ENCODE measurements at places on chromosomes 11 and 22.

- no peak for DNase-seq
Observed at GRCh38 chr22:22074634-22075381, 92.2 kb upstream of the TOP3B start.

GRCh38 chr11:17252704-17253103 lies 23.8 kb upstream of the NUCB2 start:
- DNase-seq: no peak

DNA sequence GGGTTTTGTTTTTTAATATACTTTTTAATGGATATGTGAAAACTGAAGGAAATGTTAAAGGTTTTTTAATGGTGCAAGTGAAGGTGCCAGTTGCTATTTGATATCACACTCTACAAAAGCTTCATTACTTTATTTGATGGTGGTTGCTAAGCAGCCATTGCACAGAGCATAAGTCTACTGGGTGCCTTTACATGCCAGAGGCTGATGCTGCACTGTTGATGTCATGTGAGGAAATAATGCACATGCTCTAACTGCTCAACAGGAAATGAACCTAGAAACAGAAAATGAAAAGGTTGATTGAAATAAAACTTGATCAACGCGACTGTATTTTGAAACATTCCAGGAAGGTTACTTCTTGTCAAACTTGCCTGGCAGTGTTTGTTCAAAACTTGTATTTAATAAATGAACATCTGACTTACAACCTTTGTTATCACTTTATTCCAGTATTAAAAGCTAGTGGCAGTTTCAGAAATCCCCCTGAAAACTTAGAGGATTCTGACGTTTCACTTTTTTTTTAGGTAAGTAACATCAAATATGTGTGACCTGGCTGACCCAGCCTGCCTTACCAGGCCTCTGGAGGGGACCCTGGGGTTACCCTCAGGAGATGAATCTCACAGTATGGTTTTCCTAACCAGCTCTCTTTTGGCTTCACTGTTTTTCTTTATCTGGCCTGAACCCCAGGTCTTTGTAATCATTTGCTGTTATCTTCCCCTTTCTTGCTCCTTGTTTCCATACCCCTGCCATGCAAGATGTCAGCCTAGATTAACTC lies 2.4 kb upstream of the ATP5MG start:
- DNase-seq: peak; percentile 42

- no peak for DNase-seq
Observed at GRCh38 chr22:38222797-38223119, 21.0 kb downstream of the MAFF start.

GRCh38 chr11:75233754-75234172 lies 6.8 kb upstream of the TPBGL start:
- peak; percentile 13 for DNase-seq

- DNase-seq: no peak
Observed at GRCh38 chr22:28440592-28441390, 238.8 kb downstream of the TTC28 start.

- DNase-seq: no peak
Observed at GRCh38 chr11:47050284-47050683, 113.7 kb downstream of the CSTPP1 start.

- DNase-seq: no peak
Observed at GRCh38 chr11:34316347-34317035, 41.3 kb downstream of the ABTB2 start.

DNA sequence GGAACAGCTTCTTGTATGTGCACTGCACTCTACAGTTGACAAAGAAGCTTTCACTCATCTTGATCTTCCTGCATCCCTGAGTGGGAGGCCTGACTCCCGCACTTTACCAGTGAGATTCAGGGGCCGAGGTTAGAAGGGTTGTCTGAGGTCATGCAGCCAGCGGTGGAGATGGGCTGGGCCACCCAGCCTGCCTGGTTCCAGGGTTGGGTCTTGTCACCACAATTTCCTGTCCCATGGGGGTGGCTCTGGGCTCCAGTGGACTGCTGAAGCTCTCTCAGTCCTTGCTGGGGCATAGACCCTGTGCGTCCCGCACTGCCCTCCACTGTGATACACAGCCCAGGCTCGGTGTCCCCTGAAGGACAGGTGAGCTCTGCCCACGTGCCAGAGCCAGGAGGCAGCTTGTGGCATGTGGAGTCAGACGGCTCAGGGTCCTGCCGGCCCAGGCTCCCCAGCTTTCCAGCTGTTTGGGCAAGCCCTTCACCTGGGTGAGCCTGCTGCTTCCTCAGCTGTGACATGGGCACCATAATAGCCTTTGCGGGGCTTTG lies 6.9 kb upstream of the MYO7A start:
- no peak for DNase-seq

GRCh38 chr11:57645689-57646085 lies 4.0 kb downstream of the YPEL4 start:
- DNase-seq: no peak

GRCh38 chr11:83827940-83828554 lies 541.9 kb upstream of the CCDC90B start:
- no peak for DNase-seq

GRCh38 chr11:41486424-41486823 lies 27.0 kb upstream of the LRRC4C start:
- DNase-seq: no peak

DNA sequence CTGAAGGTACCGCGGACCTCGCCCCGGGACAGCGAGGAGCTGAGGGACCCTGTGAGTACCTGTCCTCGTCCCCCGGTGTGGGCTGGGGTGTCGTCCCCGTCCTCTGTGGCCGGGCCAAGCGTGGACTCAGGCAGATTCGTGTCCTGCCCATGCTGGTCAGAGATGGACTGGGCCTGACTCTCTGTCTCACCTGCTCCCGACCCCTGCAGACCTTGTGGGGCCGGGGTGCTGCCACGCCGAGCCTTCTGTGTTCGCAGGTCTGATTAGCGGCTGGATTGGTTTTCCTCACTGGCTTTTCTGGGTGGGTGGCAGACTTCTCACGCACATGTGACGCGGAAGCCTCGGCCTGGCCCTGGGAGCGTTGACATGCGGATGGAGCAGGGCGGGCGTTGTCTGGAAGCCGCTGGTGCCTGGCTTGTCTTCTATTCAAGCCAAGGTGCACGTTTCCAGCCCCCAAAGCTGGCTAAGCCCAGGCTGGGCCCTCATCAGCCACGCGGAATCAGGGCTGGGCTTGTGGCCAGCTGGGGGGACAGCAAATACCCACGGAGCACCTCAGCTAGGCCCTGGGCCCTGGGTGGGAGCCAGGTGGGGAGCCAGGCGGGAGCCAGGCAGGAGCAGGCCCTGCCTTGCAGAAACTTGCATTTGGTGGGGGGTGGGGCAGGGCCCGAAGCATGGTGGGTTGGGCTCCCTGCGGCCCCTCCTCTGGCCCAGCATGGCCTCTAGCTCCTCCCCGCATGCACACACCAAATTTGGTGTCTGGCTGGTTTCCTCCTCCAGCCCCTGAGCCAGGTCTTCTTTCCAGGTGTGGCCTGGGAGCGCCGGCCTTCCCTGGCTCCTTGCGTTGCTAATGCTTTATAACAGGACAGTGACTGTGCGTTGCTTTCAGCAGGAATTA lies 7.0 kb downstream of the GRAMD4 start:
- no peak for DNase-seq

GRCh38 chr22:29128891-29129807 lies 56.3 kb downstream of the KREMEN1 start:
- no peak for DNase-seq

- no peak for DNase-seq
Observed at GRCh38 chr22:45285263-45286058, 712 bp downstream of the UPK3A start.

DNA sequence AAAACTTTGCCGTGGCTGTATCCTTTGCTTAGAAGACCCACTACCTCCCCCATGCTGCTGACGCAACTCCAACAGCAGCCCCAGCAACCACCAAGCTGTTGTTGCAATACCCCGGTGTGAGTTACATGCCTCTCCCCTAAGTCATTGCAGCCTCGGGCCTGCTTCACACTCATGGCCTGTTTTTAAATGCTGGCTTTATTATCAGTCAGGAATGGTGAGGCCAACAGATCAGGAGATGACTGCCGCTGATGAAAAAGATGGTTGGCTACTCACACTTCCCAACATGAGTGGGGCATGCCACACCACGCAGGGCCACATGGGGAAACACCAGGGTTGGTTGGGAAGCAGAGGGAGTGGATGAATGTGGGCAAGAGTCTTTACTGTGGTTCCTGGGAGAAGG lies 171.5 kb upstream of the SYT13 start:
- no peak for DNase-seq

DNA sequence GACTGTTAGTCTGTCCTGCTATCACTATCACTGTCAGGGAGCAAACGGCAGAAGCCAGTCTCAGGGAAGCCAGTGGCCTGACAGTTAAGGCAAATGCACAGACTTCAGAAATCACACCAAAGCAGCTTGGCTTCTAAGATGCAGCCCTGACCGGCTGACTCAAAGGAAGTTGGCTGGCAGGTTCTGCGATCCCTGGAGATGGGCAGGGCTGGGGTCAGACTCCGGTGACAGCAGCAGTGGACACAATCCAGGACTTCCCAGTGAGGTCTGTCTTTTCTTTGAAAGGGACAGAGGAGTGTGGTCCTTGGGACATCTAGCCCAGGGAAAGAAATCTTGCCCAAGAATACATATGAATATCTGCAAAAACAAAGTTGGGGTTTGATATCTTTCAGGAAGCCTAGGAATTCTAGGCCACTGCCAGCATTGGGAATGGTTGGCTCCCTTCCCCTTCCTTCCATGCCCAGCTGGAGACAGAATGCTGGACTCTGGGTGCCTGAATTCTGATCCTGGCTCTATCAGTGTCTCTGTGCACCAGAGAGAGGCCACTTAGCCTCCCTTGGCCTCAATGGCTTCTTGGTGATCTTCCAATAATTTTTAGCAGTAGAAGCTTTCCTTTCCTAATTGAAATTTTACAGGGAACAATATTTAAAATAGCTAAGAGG lies 108.9 kb downstream of the KIRREL3 start:
- no peak for DNase-seq

DNA sequence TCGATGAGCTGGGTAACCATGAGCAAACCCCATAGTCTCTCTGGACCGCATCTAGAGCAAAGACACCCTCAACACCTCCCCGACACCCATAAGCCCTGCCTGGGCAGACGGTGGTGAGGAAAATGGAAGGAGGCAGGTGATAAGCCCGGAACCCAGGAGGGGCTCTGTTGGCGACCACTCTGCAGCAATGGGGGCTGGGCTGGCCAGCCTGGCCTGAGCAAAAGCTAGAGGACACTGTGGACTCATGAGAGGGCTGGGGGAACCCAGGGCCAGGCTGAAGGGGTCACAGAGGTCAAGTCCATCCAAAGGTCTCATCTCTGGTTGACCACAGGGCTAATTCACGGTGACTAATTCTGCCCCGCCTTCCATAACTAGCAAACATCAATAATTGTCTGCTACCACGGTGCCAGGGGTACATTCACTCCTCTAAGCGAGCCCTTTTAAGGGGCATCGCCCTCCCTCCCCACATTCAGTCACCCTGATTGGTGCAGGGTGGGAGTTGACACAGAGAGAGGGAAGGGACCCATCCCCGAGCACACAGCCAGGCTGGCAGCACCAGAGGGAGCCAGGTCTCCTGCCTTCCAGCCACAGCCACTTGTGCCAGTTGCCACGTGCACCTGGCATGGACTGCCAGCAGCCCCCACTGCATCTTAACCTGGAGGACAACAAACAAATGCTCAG lies 4.0 kb downstream of the PYGM start:
- DNase-seq: no peak

DNA sequence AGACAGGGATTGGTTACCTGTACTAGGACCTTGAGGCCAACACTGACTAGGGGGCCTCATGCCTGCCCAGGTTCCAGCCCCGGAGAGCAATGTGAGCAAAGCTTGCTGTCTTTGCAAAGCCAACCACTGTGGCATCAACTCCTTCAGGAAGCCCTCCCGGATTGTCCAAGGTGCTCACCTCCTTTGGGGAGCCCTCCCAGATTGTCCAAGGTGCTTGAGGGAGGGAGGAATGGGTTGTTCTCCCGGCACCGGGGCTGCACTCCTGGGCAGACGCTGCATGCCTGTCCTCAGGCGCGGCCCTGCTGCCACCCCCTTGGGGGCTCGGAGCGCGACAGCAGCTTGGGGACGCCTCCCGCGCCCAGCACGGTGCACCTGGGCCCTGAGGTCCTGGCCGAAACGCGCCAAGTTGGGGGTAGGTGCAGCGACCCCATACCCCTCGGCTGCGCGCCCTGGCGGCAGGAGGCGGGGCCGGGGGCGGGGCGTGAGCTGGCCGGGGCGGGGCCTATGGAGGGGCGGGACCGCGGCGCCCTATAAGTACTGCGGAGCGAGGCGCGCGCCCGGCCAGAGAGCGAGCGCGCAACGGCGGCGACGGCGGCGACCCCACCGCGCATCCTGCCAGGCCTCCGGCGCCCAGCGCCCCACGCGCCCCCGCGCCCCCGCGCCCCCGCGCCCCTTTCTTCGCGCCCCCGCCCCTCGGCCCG lies at the start of gene CD81:
TSS of gene CD81 (plus strand) at position 560 of the 701 bp plus-strand sequence. CDS start 240 bp downstream, outside the sequence.
- DNase-seq: peak; percentile 69

- DNase-seq: no peak
Observed at GRCh38 chr11:119172513-119172912, 4.0 kb downstream of the NLRX1 start.

- DNase-seq: no peak
Observed at GRCh38 chr22:25881210-25881755, 139.3 kb downstream of the MYO18B start.

- DNase-seq: no peak
Observed at GRCh38 chr11:131234221-131234620, 136.2 kb upstream of the NTM start.

DNA sequence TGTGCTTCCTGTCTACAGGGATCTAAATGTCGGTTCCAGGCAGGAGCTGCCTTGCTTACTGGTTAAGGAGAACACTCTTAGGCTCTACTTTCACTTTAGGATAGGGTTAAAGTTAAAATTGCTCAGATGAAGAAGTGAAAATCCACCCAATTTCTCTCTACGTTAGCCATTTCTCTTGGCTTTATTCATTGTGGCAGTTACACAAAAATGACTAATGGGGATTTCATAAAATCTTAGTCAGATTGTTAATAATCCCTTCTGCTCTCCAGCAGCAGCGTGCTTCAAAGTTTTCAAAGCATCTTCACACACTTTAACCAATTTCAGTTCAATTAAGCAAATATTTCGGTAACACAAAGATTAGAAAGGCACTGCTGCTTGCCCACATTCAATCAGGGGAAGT lies 58.4 kb upstream of the RCN1 start:
- DNase-seq: no peak

- DNase-seq: no peak
Observed at GRCh38 chr11:108468478-108468864, 1.1 kb upstream of the C11orf65 start.

GRCh38 chr22:46791201-46791731 lies 28.8 kb downstream of the TBC1D22A start:
- peak; percentile 83 for DNase-seq

DNA sequence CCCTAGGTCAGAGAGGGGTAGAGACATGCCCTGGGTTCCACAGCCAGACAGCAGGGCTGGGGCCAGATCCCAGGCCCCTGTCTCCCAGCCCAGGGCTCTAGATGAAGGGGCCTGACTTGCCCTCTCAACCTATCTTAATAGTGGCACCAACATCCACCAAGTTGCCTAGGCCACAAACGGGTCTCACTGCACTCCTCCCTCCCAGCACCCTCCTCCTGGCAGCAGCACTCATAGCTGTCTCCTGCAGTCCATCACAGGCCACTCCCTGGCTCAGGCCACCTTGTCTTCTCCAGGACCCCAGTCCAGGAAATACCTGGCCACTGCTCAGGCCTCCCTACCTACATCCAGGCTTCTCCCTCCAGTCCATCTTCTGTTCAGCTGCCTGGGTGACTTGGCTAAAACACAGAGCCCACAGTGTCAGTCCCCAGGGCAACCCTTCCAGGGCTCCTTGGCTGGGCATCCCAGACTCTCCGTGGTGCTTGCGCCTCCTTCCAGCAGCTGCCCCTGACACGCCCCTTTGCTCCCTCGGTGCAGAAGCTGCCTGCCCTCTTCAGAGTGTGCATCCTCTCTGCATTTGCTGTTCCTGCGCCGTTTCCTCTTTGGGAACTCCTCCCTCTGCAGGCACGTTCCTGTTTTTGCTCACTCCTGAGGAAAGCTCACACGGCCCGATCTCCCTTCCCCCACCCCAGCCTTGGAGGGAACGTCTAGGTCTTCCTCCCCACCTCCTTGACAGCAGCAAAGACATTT lies 40.5 kb downstream of the LRRC32 start:
- peak; percentile 30 for DNase-seq
